ENCODE measurements at places on chromosomes 6 and 20.

- DNase-seq: no peak
These were observed 26.6 kb downstream of the PYGB start for GRCh38 chr20:25274481-25274880.

DNA sequence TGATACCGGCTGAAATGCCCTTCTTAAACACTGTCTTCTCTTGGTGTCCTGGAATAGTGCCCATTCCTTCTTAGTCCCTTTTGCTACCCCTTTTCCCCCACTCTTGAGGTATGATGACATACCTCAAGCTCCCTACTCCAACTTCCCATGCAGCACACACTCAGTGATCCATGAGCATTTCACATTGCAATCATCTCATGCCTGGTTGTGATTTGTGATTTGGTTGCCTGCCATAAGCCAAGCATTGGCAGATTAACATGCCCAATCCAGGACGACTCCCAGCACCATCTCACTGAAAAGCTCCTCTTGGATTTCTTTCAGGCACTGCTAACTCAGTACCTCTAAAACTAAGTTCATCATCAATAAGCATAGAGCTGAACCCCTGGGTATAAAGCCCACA, 14.7 kb upstream of the PTPRA start:
- DNase-seq: no peak

GRCh38 chr6:144423167-144423566, 138.0 kb downstream of the UTRN start:
- no peak for DNase-seq

DNA sequence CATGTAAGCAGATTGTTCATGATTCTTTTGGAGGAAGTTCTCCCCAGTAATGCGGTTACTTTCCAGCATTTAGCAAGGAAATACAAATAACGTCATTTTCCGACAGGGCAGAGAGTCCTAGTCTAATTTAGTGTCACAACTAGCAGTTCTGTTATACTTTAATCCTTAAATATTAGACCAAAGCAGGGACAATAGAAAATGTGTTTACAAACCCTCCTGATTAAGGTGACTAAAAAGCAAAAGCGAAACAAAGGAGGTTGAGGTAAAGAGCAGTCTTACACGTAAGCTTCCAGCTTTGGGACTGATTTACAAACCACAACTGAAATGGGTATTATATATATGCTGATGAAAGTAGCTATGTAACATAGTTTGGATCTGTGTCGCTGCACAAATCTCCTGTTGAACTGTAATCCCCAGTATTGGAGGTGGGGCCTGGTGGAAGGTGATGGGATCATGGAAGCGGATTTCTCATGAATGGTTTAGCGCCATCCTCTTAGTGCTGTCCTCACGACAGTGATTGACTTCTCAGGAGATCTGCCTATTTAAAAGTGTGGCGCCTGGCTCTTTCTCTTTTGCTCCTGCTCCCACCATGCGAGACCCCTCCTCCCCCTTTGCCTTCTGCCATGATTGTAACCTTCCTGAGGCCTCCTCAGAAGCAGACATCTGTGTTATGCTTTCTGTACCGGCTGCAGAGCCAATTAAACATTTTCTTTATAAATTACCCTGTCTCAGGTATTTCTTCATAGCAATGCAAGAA, 81.9 kb downstream of the PLCB1 start:
- no peak for DNase-seq

GRCh38 chr20:13264907-13265306, 43.8 kb downstream of the ISM1 start:
- DNase-seq: no peak

DNA sequence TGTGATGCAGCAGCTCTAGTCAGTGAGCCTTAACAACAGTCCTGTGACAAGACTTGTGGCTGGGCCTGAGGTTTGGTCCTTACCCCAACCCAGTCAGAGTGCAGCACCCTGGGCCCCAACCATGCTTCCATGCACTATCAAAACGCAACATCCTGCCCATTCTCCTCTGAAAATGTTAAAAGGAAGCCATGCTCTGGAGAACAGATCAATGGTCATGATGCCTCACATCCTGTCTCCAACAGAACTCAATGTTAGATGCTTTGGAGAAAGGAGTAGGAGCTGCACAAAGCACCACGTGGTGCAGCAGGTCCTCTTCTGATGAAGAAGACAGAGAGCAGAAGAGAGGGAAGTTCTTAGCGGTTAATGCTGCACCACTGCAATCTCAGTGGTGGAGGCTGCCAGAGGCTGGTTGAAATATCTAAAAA, 41.9 kb downstream of the TRAM2 start:
- DNase-seq: no peak

GRCh38 chr6:7954477-7955200, 44.1 kb upstream of the TXNDC5 start:
- DNase-seq: no peak

DNA sequence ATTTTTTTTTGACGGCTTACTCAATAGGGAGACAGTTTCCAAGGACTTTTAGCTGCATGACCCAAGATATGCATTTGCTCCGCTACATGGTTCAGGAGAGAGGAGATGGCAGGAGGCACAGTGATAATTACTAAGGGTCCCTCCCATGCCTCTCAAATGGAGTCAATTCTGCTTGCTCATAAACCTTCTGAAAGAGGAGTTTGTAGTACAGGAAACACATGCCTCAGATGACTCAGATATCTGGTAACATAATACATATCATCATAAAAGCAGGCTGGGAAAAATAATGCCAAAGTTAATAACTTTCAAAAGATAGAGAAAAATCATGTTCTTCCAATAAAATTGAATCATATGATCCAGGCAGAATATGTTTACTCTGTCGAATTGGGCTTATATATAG, 97.6 kb upstream of the DEFB112 start:
- no peak for DNase-seq
